NCI-H2029 (cell line): ENCODE measurements at places on chromosomes 11 and 22.

GRCh38 chr11:61028135-61028729 is 56.8 kb downstream of the CD6 start:
- DNase-seq: no peak

- DNase-seq: no peak
Observed at GRCh38 chr11:32899438-32899837, 6.8 kb downstream of the QSER1 start.

GRCh38 chr11:62546244-62546928 is at the start of gene AHNAK:
Gene AHNAK, minus strand, starts transcription at chr11:62546806. Its CDS starts 10,708 bp downstream, at chr11:62536098.
- DNase-seq: no peak

DNA sequence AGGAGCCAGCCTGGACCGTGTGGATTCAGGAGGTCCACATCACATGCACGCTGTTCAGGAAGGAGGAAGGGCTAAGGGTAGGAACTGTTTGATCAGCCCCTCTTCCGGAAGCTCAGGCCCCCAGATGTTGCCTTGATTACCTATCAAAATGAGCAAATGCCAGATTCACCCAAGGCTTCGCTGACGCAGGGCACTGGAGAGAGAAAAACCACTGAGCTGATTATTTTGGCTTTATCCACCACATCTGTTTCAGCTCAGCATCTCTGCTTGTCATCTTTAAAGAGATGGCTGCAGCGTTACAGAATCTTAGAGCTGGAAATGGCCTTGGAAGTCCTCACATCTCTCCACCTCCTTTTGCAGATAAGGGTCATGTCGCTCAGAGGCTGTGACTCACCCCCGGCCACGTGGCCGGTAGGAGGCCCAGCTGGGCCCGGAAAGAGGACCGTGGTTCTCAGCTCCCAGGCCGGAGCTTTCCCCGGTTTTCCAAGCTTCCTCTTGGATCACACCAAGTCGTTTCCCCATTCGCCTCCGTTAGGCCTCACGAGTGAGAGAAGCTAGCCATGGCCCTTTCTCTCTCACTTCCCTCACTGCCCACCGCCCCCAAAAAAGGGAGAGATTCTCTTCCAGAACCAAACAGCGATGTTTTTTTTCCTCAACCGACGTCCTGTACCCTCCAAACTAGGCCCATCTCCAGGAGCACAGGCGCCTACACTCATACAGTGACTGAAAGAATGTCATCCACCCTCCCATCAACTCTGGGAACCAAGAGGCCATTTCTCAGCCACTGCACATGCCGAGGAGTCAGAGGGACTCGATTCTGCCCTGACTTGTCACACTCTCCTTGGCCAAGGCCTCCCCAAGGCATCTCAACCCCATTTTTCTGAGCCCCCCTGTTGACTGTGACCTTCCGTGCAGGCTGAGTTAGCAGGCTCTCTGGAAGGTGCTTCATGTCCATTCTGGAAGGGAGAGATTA is 37.6 kb downstream of the LIF start:
- no peak for DNase-seq

GRCh38 chr11:95486466-95486865 is 255.5 kb upstream of the SESN3 start:
- no peak for DNase-seq

DNA sequence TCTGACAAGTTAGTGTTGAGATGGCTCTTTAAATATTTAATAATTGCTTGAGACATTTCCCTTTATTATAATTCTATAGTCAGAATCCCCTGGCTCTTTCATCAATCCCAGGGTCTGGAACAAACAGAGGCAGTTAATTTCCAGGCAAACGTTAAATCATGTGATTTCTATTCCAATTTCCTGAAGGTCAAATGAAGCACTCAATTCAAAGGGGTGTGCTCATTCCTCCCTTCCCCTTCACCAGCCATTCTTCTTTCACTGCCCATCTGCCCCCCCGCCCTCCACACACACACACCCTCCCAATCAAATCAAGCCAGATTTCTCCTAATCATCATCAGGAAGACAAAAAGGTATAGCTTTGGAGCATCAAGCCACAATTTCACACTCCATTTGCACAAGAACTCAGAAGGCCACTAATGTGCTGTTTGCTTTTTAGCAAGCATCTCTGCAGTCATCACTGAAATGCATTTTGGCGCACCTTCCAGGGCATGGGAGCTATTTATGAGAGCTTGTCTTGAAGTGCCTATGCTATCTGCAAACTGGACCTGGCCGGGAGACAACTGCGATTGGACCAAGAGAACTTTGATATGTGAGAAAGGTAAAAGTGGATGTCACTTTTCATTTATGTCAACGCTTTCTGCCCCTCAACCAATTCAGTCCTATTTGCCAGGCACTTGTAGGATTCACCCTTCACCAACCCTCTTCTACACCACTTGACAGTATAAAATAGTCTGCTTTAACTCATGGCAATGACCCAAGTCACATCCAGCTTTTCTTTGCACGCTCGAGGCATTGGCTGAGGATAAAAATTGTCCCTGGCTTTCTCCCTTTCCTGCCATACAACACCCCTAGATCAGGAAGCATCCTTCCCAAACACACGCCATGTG is 315.1 kb upstream of the API5 start:
- peak; percentile 87 for DNase-seq

- no peak for DNase-seq
Observed at GRCh38 chr11:61134801-61135257, 26.4 kb downstream of the VPS37C start.

DNA sequence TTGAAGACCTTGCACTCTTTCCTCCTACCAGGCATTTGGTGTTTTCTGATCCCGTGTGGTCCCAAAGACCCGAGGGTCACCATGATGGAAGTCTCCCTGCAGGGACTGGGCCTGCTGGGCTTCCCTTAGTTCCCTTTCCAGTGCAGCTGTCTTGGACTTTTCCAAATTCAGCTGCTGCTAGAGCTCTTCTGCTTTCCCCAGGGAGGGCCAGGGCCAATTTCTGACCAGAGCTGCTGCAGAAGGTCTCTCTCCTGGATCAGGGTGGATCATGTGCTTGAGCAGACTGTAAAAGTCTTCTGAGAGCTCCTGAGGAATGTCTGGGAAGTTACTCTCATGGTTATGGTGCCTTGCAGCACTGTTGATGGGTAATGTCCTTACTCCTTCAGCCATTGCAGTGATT is 23.2 kb downstream of the LDLRAD3 start:
- DNase-seq: no peak

DNA sequence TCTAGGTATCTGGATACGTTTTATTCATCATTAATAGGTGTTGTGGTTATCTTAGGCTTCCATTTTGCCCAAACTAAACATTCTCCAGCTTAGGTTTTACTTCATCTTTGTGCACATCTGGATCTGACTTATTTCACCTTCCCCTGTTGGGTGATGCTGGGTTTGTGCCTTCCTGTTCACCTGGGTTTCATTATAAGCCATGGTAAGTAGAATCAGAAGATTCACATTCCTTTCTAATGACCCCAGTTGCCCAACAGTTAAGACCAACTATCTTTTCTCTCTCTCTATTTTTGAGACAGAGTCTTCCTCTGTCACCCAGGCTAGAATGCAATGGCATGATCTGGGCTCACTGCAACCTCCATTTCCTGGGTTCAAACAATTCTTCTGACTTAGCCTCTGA is 44.6 kb downstream of the LMO2 start:
- no peak for DNase-seq

- peak; percentile 54 for DNase-seq
Observed at GRCh38 chr11:119910051-119910450, 181.1 kb upstream of the NECTIN1 start.

DNA sequence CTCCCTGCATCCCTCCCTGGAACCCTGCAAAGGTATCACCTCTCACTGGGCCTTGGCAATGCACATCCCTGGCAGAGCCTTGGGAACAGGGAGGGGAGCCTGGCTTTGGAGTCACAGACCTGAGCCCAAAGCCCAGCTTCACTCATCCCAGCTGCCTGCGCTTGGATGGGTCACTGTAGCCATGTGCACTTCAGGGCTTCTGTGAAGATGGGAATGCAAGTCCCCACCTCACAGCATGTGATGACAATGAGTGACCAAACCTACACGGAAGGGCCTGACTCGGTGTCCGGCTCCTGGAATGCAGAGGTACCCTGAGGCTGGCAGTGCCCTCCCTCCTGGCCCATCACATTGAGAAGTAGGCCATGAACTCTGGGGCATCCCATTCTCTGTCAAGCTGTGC is 22.8 kb upstream of the BAIAP2L2 start:
- DNase-seq: no peak

DNA sequence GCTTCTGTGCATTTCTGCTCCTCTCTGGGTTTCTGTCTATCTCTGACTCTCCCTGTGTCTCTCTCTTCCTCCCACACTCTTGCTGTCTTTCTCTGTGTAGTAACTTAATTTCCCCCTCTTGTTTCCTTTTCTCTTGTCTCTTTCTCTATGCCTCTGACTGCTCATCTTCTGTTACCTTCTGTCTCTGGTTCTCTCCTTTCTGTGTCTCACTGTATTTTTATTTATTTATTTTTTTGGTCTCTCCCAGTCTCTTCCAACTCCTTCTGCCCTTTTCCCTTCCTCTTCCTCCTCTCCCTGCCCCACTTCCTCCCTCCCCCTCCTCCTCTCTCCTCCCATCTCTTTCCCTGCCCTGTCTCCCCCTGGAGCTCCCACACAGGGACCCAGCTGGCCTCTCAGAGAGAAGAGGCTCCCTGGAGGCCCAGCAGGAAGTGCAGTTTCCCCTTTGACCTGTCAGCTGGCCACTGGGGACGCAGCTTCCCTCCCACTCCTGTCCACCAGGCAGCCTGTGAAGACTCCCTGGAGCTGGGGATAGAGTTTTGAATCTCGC is 38.3 kb upstream of the MYH9 start:
- DNase-seq: no peak
